ENCODE measurements at places on chromosomes 5 and 9.

GRCh38 chr5:100757618-100758017, 145.5 kb downstream of the ST8SIA4 start:
- DNase-seq: no peak

DNA sequence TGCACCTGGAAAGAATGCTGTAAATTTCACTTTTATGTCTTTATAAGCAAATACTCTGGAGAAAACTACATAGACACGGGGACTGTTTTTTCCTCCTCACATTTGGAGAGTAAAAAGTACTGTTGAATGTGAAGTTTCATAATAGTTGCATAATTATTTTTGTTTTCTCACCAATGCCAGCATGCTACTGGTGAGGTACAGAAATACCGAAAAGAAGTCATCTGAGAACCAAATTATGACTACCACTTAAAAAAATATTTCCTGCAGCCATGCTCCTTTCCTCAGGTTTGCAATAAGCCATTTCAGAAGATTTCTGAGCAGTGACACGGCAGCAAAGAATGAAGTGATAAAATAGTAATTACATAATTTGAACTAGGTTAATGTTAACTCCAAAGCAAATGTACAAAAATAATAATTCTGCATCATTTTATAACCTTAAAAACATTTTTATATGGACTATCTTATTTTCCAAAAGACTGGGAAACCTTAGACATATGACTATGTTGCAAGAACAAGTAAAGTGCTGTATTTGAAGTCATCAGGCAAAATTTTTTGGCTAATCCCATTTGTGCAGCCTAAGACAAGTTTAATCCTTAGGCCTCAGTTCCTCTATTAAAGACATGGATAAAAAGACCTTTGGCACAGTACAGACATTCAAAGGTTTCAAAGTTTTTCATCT, 144.7 kb downstream of the PCSK1 start:
- DNase-seq: no peak

DNA sequence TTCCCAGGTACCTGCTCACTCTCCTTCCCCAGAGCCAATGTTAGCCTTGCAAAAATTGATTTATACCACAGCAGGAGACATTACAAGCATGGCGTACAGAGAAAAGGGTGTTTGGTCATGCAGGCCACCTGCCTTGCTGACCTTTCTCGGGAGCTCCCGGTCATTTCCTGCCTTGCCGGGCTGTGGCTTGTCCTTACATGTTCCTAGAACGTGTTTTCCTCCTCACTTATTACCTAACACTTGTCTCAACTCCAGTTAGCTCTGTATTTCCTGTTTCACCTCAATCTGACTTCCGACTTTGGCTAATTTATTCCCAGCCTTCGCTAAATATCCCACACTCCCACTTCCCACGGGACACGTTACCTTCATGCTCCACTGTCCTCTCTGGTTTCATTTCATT, 282.5 kb downstream of the ICE1 start:
- DNase-seq: no peak

- DNase-seq: no peak
Measured at GRCh38 chr9:78866207-78867132, 569.5 kb downstream of the PSAT1 start.

DNA sequence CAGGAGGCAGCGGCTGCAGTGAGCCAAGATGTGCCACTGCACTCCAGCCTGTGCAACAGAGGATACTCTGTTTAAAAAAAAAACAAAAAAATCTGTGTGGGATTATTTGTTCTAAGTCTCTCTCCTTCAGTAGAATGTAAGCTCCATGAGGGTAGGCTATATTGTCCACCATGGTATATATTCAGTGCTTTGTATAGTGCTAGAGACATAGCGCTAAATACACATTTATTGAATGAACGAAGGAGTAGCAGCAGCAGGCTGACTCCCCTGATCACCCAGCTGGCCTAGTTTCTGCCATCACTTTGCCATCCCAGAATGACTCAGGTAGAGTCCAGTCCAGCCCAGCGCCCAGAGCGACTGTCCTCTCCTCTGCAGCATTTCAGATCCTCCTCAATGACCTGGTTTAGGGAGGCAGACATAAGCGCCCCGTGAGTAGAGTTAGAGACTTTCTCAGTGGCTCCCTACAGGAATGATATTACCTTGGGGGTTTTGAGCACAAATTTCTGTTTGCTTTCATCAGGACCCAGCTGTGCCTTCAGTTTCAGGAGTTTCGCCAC, 716 bp downstream of the HARS1 start:
- no peak for DNase-seq

DNA sequence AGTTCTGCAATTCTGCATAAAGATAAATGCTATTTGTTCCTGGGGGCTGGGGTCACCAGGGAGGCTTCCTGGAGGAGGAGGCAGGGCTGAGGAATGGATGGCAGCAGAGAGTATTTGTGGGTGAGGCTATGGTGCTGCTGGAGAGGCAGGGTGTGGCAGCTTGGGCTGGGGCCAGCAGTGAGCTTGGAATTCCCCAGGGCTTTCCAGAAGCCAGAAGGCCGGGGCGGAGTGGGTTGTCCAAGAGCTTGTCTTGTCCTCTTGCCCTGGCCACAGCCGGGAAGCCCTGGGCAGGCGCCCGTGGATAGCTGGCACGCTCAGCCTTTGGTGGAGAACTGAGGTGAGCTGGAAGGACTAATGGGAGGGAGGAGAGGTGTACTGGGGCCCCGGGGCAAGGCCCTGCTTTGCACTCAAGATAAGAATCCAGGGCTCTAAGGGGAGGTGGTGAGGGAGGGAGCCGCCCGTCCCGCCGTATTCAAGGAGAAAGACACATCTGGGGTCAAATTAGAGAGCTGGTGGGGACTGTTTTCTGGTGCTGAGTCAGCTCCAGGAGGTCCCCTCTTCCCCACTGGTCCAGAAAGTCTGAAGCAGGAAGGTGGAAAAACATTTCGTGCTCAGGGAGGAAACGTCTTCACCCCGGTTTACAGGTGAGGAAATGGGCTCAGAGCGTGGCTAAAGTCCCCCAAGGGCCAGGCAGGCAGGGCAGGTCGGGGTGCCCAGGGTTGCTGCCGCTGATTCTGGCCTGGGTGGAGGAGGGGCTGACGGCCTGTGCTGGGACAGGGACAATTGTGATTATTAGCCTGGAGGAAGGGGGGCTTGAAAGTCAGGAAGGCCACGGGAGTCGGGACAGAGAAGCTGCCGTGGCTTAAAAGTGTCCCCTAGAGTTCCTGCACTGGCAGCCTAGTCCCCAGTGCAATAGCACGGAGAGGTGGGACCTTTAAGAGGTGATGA, 26.9 kb upstream of the CNOT6 start:
- DNase-seq: no peak

GRCh38 chr9:114412048-114412683, 24.4 kb upstream of the AKNA start:
- no peak for DNase-seq

DNA sequence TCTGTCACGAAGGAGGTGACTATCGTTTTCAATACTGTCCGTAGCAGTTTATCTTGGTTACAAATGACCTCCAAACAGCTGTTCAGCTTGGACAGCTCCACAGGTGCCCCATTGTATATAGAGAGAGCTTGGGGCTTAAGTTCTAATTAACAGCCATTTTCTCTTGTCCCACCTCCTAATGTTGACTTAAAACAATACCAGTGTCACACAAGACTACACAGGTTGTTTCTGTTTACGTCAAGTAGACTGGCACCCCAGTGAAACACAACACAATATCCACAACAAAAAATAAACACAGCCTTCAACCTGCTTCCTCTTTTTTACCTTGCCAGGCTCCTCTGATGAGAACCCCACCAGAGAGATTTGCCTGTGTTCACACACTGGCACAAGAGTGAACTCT, 39.8 kb upstream of the TLE1 start:
- no peak for DNase-seq

DNA sequence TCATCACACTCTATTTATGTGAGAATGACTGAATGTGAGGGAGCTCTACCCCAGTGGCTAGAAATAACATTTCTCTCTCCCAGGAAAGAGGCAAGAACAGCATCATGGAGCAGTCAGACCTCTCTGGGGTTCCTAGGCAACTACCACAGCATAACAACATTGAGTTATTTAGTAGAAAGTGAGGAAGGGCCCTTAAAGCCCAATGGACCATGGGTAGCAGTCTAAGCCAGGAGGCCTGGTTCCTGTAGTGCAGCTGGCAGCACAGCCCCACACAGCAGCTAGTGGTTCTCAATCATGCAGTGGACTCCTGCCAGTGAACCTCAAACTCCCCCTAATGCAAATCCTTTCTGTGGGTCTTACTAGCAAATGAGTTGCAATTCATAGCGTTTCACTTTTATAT, 55.3 kb downstream of the SPEF2 start:
- no peak for DNase-seq

DNA sequence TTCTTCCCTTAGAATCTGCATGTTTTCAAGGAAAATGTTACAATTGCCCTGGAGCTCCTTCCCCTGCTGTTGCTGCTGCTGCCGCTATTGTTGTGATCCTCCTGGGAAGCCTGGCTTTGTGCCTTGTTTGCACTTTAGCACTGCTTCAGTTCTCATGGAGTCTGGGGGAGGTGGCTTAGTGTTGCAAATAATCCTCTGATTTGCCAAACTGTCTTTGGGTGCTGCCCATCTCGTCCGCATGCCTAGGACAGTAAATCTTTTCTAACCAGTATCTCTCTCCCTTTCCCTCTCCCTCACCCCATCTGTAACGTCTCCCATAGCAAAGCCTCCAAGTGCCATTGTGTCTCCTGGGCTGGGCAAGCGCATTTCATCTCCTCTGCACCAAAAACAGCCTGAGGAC, 30.3 kb downstream of the FAM240B start:
- DNase-seq: no peak

GRCh38 chr5:127042593-127042992, 12.2 kb upstream of the MARCHF3 start:
- no peak for DNase-seq

- no peak for DNase-seq
Measured at GRCh38 chr5:63959177-63959982, 2.9 kb downstream of the HTR1A start.

GRCh38 chr9:130905125-130905901, 8.7 kb upstream of the QRFP start:
- DNase-seq: no peak

GRCh38 chr9:105735366-105735765, 41.0 kb downstream of the TMEM38B start:
- DNase-seq: no peak

- DNase-seq: no peak
Measured at GRCh38 chr5:99004960-99005359, 76.2 kb upstream of the CHD1 start.

- DNase-seq: no peak
Measured at GRCh38 chr9:26725573-26725972, 167.0 kb downstream of the CAAP1 start.

GRCh38 chr5:172380301-172380986, 73.9 kb downstream of the SH3PXD2B start:
- DNase-seq: no peak

All from activated naive CD4-positive, alpha-beta T cell treated with anti-CD3 and anti-CD28 coated beads, Interleukin-2, amount 50 U/mL, for 72 hours (primary cell).